Fibroblast of skin of abdomen (primary cell): ENCODE measurements at places on chromosomes 3 and 15.
A peak's percentile ranks its signal among the peaks of the same experiment; 100 is the strongest.

- no peak for DNase-seq
These were observed 37.8 kb downstream of the B3GALNT1 start for GRCh38 chr3:161067335-161067734.

DNA sequence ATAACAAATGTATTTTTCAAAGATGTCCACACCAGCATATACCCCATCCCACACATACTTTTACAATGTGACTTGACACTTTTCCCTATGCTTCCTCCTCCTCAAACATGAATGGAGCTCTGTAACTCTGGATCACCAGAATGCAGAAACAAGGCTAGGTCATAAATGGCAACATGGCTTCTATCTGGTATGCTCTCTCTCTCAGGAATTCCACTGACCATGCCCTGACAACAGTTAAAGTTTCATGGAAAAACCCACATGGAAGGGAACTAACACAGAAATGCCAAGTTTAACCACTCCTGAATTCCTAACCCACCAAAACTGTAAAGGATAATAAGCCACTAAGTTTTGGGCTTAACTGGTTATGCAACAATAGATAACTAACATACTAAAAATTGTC, 19.9 kb downstream of the MYO9A start:
- peak; percentile 25 for DNase-seq

DNA sequence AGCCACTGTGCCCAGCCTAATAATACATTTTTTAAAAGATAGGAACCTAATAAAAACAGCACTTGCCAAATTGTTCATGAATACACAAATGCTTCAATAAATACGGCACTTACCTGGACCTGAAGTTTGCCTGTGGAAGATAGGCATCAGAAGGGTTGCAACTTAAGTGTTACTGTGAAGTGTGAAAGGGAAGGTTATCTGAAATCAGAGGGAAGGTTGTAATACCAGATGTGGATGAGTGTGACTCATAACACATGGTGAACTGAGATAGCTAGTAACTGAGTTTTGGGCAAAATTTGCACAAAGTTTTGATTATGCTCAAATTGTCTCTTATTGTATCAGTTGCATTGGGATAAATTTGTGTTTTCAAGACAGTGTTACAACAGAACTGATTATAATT, 68.0 kb downstream of the ATP11B start:
- DNase-seq: no peak

DNA sequence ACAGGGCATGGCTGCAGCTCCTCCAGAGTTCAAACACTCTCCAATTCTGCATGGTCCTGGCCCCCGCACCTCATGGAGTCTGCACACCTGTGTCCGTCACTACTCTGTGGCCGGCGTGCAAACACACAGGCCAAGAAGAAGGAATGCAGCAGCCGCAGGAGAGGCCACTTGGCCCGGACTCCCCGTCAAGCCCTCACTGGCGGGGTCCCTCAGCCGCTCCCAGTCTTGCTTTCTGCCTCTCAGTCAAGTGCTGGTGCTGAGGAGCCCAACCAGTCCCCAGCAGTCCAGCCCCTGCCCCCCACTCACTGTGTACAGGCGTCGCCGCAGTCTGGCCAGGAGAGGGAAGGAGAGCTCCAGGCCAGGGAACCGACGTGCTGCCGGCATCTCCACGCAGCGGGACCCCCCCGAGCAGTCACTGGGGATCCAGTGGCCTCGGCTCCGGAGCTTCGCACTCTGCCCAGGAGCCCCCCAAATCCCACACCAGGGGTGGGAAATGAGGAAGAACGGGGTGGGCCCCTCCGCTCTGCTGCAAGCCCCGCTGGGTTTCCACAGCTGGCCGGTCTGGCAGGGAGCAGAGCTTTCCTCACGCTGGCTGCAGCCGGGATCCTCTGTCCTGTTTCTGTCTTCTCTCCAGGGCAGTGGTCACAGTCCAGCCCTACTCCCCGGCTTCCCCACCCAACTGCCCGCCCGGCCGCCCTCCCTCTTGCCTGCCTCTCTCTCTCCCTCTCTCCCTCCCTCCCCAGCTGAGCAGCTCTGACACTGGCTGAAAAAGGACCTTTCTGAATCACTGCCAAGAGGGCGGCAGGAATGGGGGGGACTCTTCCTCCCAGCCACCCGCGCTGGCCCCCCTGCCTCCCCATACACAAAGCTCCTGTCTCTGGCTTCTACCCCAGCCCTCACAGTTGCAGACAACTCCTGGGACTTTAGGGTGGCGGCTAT, 16.0 kb downstream of the TNK2 start:
- peak; percentile 77 for DNase-seq

GRCh38 chr3:156792114-156792513, 34.0 kb upstream of the LEKR1 start:
- DNase-seq: no peak

DNA sequence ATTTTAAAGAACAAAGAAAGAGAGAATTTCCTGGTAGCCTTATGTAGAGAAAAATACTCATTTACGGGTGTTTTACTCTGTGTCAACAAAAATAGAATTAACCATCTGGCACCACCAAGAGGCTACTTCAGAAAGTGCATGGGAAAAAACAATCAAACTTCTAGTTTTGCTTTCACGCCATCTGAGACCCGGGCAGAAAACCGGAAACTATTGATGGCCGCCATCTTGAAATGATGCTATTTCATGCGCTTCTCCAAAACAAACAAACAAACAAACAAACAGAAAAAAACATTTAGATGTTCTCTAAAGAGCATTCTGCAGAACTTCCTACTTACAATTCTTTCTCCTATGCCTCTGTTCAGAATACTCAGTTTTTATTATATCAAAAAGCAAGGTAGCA, 49.4 kb upstream of the SYNPR start:
- DNase-seq: peak; percentile 62

DNA sequence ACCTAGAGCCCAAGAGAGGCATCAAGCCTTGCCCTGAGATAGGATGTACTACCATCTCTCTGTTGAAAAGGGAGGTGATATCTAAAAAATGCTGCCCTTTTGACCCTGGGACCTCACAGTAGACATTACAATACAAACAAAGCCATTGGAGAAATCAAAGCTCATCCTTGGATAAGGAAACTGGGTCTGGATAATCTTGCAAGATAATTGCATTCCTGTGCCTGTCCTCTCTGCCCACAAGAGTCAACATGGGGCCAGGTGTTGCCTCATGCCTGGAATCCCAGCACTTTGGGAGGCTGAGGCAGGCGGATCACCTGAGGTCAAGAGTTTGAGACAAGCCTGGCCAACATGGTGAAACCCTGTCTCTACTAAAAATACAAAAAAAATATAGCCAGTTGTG, 57.3 kb upstream of the DLG1 start:
- DNase-seq: no peak

DNA sequence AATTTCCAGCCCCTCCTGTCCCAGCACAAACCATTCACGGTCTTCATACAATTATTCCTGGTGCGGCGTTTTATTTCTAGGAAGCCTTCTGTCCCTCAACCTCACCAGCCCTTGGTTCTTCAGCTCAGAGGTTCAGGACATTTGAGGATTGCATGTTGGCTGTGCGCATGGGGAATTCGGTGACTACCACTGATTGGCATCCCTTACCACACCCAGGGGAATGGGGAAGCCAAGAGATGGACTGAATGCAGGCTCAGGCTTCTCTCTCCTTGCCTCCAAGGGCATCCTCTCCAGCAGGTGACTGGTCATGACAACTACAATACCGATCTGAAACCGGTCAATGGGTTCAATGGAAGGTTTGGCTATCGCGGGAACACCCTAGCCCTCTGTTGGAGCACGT, 153.8 kb downstream of the MTHFS start:
- no peak for DNase-seq

DNA sequence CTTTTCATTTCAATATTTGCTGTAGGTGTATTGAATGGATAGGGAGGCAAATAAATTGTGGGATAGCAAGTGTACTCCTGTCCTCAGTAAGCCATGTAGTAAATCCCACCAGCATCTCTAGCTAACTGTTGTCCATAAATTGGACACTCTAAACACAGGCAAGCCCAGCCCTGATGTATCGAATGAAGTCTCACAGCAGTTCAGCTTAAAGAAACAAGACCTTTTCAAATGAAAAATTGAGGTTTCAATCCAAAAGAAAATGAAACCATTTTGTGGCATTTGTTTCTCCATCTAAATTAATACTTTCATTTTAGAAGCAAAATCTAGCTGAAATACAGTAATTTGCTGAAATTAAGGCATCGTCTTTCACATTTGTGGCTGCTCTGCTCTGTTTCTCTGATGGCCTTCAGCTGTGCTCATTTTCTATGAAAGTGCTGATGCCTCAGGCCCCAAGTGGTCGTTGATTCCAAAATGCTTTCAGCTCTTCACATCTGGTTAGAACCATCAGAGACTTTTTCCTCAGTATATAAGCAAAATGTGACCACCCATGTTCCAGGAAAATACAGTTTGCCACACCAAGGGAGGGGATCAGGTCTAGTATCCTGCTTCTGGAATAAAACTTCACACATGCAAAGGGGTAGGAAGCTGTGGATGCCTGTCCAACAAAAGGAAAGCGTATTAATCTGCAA, 245.0 kb downstream of the ZMAT3 start:
- no peak for DNase-seq

GRCh38 chr3:159032311-159032710, 230.5 kb downstream of the MFSD1 start:
- DNase-seq: peak; percentile 11
